ENCODE measurements at places on chromosomes 16 and 17.

GRCh38 chr17:9932491-9932890 lies 27.4 kb upstream of the RCVRN start:
- no peak for DNase-seq

DNA sequence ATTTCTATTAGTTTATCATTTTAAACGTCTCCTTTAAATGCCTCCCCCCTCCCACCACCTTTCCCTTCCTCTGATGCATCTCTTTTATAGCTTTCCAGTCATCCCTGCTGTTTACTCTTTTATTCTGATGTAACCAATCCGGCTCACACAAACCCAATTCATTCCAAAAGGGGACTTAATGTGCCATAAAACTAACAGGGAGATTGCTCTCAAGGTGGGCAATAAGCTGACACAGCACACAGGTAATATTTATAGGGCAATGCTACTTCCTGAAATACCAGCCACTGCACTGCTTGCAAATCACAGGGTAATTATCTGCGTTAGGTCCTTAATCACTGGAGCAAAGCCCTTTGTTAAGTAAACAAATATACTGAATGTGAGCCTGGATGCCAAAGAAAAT lies 23.3 kb upstream of the CA10 start:
- DNase-seq, result no peak

DNA sequence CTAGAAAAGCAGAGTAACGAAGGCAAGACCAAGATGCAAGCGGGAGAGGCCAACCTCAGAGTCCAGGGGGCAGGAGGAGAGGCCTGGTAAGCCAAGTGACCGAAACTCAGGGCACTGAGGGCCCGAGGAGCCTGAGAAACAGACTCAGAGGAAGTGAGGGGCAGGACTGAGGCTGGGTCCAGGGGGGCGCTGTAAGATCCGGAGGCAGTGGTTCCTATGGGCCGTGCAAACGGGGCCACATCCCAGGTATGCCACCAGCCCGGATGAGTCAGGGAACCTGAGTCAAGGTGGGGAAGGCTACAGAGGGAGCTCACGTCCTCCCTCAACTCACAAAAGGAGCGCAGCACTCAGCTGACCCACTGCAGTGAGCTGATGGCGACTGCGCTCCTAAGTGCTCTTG lies 8.3 kb downstream of the ZDHHC7 start:
- DNase-seq, result no peak

GRCh38 chr17:69228018-69228417 lies 606 bp downstream of the ABCA10 start:
- DNase-seq, result no peak

GRCh38 chr16:265711-266110 lies 10.0 kb downstream of the RGS11 start:
- DNase-seq, result no peak

DNA sequence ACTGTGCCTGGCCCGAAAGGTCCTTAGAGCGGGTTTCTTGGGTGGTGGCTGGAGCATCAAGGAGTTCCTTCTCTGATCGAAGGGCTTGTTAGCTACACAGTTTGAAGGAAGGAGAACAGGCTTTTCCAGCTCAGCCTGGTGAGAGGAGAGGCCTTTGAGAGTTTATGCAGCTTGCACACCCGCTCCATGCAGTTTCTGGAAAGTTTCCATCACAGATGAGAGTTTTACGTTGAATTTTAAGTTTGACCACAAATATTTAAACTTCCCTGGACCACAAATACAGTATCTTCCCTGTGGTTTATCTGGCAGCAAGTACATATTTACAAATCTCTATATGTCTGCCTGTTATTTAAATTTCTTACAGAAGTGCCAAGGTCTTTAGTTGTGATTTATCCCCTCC lies 56.8 kb downstream of the HIC1 start:
- no peak for DNase-seq

GRCh38 chr17:16491131-16491702 lies 776 bp downstream of the LRRC75A start:
- no peak for DNase-seq

DNA sequence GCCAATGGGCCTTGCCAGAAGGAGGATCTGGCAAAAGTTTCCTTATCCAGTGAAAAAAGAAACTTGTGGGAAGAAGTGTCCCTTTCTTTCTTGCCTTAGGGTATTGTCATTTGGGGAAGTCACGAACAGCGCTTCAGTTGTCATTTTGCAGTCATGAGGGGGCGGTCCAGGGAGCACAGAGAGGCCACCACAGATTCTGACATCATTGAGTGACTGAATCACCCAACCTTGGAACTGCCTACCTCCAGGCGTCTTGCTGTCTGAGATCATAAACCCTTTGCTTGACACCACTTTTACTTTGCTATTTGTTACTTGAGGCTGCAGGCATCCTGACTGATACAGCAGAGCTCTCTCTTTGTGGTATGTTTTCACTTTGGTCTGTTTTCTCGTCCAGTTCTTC lies 3.1 kb upstream of the WSCD1 start:
- no peak for DNase-seq

DNA sequence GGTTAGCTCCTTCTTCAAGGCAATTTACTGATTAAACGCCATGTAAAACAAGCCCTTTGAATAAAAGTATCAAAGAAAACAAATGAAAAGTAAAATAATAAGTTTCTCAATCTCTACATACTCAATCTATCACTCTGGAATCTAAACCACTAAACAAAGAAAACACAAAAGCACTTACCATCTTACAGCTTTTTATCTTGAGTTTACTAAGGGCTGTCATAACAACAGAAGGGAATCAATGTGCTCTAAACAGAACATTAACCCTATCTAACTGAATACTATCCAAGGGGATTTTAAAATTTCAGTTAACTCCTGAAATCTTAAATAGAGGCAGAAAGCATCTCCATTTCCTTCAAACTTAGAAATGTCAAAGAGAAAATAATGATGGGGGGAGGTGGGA lies 3.4 kb downstream of the SKA2 start:
- DNase-seq, result no peak

GRCh38 chr17:2881295-2881694 lies 85.1 kb downstream of the RAP1GAP2 start:
- DNase-seq, result no peak

DNA sequence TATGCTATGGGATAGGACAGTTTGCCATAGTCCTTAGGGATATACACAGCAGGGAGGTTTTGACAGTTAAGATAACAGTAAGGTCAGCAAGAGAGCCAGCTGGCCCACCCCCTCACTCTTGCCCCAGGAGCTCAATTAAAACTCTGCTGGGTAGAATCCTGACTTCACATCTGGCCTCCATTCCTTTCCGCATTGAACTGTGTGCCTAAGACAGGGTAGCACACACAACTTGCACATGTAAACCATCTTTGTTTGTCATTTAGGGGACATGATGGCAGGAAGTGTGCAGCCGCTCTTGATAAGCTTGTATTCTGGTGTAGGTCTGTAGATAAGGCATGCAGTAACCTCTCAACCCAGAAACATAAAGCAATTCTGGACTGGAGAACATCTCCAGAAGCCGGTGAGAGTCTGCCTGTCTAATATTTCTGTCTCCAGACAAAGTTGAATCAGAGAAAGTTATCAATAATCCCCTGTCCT lies 5.2 kb downstream of the MINK1 start:
- no peak for DNase-seq

DNA sequence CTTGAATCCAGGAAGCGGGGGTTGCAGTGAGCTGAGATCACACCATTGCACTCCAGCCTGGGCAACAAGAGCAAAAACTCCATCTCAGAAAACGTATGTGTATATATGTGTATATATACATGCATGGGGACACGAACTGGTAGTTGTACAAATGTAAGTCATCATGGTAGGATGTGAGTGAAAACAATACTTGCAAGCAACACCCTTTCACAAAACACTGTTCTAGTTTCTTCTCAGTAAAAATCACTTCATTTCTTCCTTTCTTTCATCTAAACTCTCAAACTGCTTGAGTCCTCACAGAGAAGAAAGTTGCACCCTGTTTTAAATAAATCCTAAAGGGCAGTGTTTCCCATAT lies 51.8 kb downstream of the METTL16 start:
- no peak for DNase-seq

DNA sequence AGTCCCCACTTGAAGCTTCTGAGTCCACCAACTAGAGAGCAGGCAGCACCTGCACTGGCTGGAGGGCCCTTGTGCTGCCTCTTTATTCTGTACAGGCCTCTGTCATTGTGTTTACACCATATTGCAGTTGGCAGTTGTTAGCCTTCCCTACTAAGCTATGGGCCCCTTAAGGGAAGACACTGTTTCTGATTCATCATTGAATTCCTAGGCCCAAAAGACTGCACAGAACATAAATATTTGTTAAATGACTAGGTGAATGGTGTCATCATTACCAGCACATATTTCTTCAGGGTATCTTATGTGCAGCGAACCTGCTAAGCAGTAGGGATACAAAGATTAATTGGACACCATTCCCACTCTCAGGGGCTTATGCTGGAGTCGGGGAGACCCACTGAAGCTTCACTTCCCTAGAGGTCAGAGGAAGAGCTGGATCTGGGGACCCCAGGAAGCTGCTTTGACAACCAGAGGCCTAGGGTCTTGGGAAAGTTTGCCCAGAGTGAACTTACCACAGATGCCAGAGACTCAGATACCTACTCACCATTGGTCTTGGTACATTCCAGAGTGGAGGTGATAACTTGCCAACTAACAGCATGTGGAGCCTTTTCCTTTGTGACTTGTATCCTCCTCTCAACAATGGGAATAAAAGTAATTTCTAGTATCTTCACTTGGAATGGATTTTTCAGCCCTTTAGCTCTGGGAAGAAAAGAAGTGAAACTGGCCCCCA lies 28.7 kb upstream of the DDX52 start:
- no peak for DNase-seq

GRCh38 chr17:36089339-36089865 lies 541 bp downstream of the CCL3 start:
- no peak for DNase-seq

DNA sequence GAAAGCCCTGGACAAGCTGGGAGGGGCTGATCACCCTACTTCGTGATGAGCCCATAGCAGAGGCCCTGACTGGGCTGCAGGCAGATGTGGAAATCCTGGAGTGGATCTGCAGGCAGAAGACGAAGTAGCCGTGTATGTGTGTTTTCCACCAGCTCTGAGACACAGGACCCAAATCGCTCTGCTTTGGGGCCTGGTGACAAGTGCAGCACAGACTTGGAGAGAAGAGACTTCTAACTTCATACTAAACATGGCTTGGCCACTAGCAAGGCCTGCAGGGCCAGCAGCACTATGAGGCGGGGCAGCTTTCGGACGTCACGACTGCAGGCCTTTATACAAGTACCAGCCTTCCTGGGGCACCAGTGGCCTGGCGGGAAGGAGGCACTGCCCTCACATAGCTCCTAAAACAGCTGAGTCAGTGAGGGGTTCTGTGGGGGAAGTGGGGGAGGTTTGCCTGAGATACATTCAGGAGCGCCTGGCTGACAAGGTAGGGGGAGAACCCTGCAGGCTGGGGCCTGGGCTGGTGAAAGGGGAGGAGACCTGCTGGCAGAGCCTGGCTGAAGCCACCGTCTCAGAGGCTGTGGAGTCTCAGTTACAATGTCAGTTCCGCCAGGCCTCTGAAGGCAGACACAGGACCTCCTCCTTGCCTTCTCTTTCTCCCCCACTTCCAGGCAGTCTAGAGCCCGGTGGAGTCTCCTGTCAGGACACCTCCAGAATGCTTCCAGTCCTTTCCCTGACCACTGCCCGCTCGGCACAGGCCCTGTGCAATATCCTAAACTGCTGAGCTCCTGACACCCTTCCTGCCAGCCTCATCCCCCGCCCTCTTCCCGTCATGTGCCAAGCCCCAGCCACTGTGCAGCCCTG lies 73.4 kb downstream of the WSB1 start:
- no peak for DNase-seq

DNA sequence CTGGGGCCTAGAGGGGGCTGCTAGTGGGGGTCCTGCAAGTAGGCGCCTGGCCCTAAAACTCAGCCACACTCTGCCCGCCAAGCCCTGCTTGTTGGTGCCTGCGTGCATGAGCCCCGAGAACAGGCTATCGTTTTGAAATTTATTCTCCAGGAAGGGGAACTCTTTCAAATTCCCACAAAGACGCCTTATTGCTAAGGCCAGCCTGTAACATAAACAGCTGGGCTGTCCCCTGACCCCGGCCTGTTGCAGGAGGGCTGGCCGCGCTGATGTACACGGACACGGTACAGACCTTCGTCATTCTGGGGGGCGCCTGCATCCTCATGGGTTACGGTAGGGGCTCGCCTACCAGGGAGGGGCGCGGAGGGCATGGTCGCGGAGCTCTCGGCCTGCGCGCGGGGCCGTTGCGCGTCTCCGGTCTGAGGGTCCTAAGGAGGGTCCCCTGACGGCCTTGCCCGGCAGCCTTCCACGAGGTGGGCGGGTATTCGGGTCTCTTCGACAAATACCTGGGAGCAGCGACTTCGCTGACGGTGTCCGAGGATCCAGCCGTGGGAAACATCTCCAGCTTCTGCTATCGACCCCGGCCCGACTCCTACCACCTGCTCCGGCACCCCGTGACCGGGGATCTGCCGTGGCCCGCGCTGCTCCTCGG lies 4.3 kb downstream of the SLC5A2 start:
- no peak for DNase-seq

DNA sequence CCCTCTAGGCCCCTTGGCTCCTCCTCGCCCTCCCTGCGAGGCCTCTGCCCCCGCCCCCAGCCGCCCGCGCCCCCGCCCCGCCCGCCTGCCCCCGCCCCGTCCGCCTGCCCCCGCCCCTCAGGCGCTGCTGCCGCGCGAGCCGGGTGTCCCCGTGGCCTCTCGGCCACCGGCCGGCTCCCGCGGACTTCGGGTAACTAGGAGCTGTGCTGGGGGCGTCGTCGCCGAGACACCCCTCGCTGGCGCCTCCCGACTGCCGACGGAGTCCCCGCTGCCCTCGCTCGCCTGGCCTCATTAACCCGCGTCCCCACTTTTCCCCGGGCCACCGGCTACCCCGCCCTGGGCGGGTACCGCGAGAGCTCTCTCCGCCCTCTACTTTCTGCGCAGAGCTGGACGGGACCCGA lies at the start of gene TLCD1:
Gene TLCD1, minus strand, starts transcription at position 8 of the 401 bp plus-strand sequence. CDS start 136 bp downstream, outside the sequence.
- peak; percentile 35 for DNase-seq

- DNase-seq, result no peak
Measured at GRCh38 chr16:88360999-88361398, 21.8 kb upstream of the ZNF469 start.

- DNase-seq, result no peak
Measured at GRCh38 chr16:56675685-56676210, 6.1 kb downstream of the MT1H start.

- DNase-seq, result no peak
Measured at GRCh38 chr17:78923660-78924453, 1.3 kb downstream of the TIMP2 start.

- DNase-seq, result no peak
Measured at GRCh38 chr17:47231866-47232265, 21.8 kb upstream of the ITGB3 start.

DNA sequence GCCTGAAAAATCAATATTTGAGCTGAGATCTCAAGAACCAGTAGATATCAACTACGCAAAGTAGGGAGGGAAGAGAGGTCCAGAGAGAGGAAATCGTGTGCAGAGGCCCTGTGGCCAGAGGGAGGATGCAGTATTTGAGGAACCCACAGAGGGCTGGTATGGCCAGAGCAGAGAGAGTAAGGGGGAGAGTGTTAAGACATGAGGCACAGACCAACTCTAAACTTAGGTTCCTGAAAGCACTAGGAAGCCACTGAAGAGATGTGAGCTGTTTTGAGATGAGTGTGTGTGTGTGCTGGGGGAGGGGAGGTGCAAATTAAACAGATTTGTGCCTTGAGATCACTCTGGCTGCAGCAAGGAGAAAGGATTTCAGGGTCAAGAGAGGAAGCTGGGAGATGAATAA lies 10.9 kb downstream of the SLC13A2 start:
- DNase-seq, result no peak

GRCh38 chr17:70332356-70333210 lies 163.3 kb downstream of the KCNJ2 start:
- DNase-seq, result no peak
